ENCODE measurements at places on chromosomes 3 and 15. TPM values are rescaled to one million over a fixed set of nuclear protein-coding genes. Genes with fewer than 3 reads are reported as not detected.
A peak's percentile ranks its signal among the peaks of the same experiment; 100 is the strongest.

TMEM108 gene
- 10.8 TPM for total RNA-seq

CFAP92 gene
- not detected for total RNA-seq

DNA sequence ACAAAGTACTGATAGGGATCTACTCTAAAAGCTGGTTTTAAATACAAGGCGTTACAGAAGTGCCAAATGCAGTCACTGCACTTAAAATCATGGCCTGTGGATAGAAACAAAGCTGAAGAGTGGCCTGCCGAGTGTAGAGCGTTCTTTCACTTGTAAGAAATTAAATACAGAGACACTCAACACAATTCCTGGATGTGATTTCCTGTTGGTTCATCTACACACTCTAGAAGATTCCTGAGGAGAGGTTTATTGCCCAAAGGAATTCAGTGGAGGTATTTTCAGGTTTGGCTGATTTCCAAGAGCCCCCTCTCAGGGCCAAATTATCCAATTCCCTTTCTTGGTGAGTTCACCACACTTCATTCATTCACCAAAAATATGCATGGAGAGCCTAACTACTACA, 200.3 kb upstream of the IL12A start:
- H3K27ac ChIP-seq = peak overlapping the region; percentile 53
- no peak overlapping the region for H3K4me3 ChIP-seq
- DNase-seq = peak; percentile 31
- peaks cover 54% of the 10 kb centered on the region for H3K4me1 ChIP-seq

DNA sequence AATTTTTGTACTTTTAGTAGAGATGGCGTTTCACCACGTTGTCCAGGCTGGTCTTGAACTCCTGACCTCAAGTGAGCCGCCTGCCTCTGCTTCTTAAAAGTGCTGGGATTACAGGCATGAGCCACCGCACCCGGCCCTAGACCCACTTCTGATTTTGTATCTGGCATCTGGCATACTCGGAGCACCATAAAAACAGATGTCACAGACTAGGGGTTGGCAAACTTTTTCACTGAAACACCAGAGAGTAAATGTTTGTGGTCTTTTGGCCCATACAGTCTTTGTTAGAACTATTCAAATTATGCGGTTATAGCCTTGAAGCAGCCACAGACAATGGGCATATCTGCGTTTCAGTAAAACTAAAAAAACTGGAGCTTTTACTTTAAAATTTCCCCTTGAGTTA, 110.7 kb downstream of the TJP1 start:
- H3K27me3 ChIP-seq = no peaks in the 10 kb centered on the region
- no peaks in the 10 kb centered on the region for H3K4me1 ChIP-seq

ITIH4 gene
- 0.71 TPM for total RNA-seq

GRCh38 chr3:52121813-52122212, 32.4 kb downstream of the POC1A start:
- DNase-seq = no peak
- no peaks in the 10 kb centered on the region for H3K4me1 ChIP-seq
- no peaks in the 10 kb centered on the region for H3K27me3 ChIP-seq
- H3K4me3 ChIP-seq = no peak overlapping the region

DNA sequence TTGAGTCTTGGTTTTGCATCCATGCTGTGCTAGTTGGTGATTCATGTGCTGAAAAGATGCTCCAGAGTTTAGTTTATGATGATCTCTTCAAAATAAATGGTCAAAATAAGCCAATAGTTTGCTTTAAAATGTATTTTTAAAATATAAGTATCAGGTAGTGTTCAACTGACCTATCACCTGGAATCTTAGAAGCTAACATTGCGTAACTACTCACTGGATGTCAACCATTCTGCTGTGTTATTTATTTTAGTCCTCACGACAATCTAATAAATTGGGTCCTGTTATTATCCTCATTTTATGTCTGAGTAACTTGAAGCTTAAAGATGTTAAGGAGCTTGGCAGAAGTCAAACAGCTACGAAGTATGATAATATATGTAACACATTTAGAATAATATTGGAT, 563.7 kb upstream of the MDFIC2 start:
- H3K27me3 ChIP-seq = no peaks in the 10 kb centered on the region
- DNase-seq = no peak
- H3K4me3 ChIP-seq = no peak overlapping the region
- H3K36me3 ChIP-seq = no peaks in the 10 kb centered on the region
- no peaks in the 10 kb centered on the region for H3K4me1 ChIP-seq

- no peak overlapping the region for H3K27ac ChIP-seq
- H3K27me3 ChIP-seq = no peaks in the 10 kb centered on the region
- DNase-seq = no peak
- peaks cover 18% of the 10 kb centered on the region for H3K36me3 ChIP-seq
- H3K4me3 ChIP-seq = no peak overlapping the region
Observed at GRCh38 chr3:45464336-45465170, 76.2 kb downstream of the LARS2 start.

GRCh38 chr3:149560001-149560400, 85.5 kb downstream of the TM4SF4 start:
- no peaks in the 10 kb centered on the region for H3K36me3 ChIP-seq
- no peaks in the 10 kb centered on the region for H3K27me3 ChIP-seq
- no peak for DNase-seq
- H3K4me3 ChIP-seq = no peak overlapping the region

GRCh38 chr3:112735926-112736325, 95.0 kb upstream of the CCDC80 start:
- no peaks in the 10 kb centered on the region for H3K4me1 ChIP-seq
- no peak overlapping the region for H3K4me3 ChIP-seq
- H3K27me3 ChIP-seq = no peaks in the 10 kb centered on the region
- no peaks in the 10 kb centered on the region for H3K36me3 ChIP-seq
- DNase-seq = no peak

GRCh38 chr3:138412821-138413551, 21.4 kb upstream of the ESYT3 start:
- peaks cover 16% of the 10 kb centered on the region for H3K4me1 ChIP-seq
- H3K27me3 ChIP-seq = no peaks in the 10 kb centered on the region
- no peaks in the 10 kb centered on the region for H3K36me3 ChIP-seq

POLR2M gene
- total RNA-seq = 329 TPM

GRCh38 chr3:196499807-196500524, 3.6 kb downstream of the RNF168 start:
- no peaks in the 10 kb centered on the region for H3K4me1 ChIP-seq
- DNase-seq = no peak
- no peaks in the 10 kb centered on the region for H3K27me3 ChIP-seq
- H3K36me3 ChIP-seq = peaks cover 20% of the 10 kb centered on the region
- H3K4me3 ChIP-seq = peak overlapping the region; percentile 86

- H3K4me3 ChIP-seq = no peak overlapping the region
- no peak overlapping the region for H3K27ac ChIP-seq
- H3K4me1 ChIP-seq = peaks cover 7% of the 10 kb centered on the region
- DNase-seq = no peak
- no peaks in the 10 kb centered on the region for H3K27me3 ChIP-seq
Observed at GRCh38 chr3:89186456-89186855, 79.0 kb downstream of the EPHA3 start.

Measured in SJCRH30 (cell line).